Activated CD4-positive, alpha-beta T cell treated with anti-CD3 and anti-CD28 coated beads, Interleukin-2, amount 50 U/mL, for 16 hours (primary cell): ENCODE measurements at places on chromosomes 11 and 22.

DNA sequence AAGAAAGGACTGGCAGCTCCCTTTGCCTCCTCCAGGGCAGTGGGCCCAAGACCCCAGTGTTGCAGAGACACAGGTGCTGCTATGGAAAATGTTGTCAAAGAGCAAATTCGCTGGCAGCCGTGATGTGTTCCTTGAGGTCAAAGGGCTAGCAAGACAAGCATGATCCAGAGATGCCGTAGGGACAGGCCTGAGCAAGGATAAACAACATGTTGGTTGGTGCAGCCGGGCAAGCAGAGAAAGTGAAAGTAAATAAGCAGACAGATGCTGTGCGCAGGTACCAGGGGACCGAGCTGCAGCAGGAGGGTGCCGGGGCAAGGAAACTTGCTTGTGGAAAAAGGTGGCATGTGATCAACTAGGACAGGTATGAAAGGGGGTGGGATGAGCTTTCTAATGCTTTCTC is 125.5 kb upstream of the NECTIN1 start:
- DNase-seq: no peak

GRCh38 chr11:9982796-9983579 is 311.0 kb downstream of the SBF2 start:
- DNase-seq: no peak

- DNase-seq: no peak
These were observed 14.1 kb downstream of the TMPRSS13 start for GRCh38 chr11:117914991-117915618.

DNA sequence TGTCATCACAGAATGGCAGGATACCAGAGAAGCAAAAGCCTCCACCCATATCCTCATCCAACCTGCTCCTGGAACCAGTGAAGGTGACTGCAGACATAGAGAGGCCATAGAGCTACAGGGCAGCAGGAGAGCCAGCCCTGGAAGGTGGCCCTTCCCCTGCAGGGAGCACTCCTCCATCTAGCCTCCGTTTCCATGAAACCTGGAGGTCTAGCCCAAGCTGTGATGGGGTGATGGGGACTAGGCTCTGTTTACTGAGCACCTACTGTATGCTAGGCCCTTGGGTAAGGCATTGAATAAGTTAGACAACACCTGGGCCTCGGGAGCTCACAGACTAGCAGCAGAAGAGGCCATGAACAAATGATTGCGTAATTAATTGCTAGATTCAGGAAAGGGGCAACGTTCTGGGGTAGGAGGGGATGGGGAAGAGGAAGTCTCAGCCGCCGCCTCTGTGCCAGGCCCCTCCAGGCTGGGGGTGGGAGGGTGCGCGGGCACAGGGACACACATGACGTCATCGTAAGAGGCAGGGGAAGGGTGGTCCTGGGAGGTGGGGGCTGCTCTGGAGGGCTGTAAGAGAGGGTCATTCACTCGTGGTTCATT is 784 bp upstream of the SYNGR1 start:
- no peak for DNase-seq

- no peak for DNase-seq
These were observed 115.4 kb downstream of the ZBTB16 start for GRCh38 chr11:114174712-114175495.

- DNase-seq: no peak
These were observed 52.4 kb downstream of the GRIK4 start for GRCh38 chr11:120563703-120564572.

DNA sequence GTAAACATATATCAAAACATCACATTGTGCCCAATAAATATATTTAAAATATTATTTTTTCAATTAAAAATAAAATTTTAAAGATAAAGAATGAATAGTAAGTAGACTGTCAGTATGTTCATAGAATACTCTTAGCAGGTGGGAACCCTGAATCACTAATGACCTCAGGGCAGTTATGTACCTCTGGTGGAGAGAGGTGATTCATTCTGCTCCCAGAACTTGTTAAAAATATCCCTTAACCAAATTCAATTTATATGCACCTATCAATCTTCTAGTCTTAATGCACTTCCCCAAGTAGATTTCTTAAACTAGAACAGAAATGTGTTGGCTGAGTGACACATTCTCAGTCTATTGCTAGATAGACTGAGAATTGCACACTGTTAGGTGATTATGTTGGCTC is 183.9 kb upstream of the SYN3 start:
- DNase-seq: no peak

GRCh38 chr11:118152552-118153471 is at the start of gene SCN4B:
Gene SCN4B (minus strand): TSS chr11:118152823. CDS start chr11:118152673, 150 bp downstream.
- no peak for DNase-seq

GRCh38 chr11:119573858-119574257 is 150.9 kb upstream of the THY1 start:
- DNase-seq: no peak

DNA sequence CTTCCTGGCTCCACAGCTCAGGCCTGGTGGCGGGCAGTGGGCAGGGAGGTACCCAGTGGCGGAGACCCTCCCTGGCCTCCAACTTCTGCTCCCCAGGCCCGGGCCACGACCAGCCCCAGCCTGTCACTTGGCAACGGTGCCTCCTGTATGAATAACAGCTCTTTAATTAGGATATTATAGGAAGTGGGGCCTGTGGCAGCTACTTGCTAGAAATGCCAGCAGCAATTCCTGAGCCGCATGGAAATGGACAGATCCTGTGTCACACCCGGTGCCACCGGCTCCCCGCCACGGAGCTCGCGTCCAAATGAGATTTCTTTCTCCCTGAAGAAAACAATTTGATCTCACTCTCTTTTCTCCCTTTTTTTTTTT is 104.5 kb downstream of the CHST1 start:
- no peak for DNase-seq

DNA sequence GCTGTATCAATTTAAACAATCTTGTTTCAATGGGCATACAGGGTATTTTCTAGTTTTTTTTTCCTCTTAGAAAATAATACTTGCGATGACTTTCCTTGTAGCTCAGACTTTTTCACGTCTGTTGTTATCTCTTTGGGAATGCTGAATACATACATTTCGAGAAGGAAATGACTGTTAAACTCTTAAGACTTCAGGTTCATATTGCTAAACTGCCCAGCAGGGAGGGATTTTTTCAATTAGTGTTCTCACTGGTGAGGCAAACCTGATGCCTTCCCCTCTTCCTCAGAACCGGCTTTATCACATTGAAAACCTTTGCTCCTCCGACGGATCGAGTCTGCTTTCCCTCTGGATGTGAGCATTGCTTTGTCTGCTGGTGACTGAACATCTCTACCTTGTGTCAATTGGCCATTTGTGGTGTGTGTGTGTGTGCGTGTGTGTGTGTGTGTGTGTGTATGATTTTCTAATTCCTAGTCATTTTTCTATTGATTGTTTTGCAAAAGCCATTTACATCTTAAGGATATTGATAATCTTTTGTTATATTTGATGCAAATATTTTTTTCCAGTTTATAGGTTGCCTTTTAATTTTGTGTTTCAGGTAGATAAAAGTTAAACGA is 6.6 kb downstream of the NEAT1 start:
- DNase-seq: peak; percentile 43

- DNase-seq: no peak
These were observed 208.0 kb downstream of the CASP12 start for GRCh38 chr11:104690241-104690640.

DNA sequence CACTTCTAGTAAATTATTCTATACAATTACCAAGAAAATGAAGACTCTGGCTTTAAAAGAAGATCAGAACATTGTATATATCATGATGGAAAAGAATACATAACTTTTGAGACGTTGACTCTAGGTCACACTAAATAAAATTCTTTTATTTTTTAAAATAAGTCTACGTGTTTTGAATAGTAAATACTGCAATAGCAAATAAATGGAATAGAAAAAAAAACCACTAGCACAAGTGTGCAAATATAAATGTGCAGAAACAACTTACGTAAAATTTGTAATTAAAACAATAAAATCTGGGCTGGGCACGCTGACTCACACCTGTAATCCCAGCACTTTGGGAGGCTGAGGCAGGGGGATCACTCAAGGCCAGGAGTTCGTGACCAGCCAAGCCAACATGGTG is 17.9 kb downstream of the SIK3 start:
- no peak for DNase-seq

GRCh38 chr11:9838961-9839360 is 175.1 kb downstream of the SWAP70 start:
- DNase-seq: no peak

- DNase-seq: no peak
These were observed 38.5 kb upstream of the GRK2 start for GRCh38 chr11:67227726-67228125.

DNA sequence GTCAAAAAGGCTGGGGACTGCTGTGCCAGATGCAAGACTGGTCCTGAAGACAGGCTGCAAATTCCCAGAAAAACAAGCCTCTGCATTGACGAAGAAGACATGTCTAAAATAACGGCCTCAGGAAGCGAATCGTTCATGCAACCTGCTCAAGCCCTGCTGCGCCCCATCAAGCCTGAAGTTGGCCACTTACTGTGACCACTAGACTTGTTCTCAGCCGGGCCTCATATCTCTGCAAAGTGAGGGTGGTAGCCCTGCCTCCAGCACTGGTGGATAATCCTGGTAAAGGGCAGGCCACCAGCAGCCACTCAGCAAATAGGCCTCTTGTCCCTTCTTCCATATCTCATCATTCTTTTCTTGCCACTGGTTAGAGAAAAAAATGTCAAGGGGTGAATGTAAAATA is 11.8 kb downstream of the LTO1 start:
- no peak for DNase-seq

- no peak for DNase-seq
These were observed 103.2 kb downstream of the MICAL3 start for GRCh38 chr22:17920992-17921650.

DNA sequence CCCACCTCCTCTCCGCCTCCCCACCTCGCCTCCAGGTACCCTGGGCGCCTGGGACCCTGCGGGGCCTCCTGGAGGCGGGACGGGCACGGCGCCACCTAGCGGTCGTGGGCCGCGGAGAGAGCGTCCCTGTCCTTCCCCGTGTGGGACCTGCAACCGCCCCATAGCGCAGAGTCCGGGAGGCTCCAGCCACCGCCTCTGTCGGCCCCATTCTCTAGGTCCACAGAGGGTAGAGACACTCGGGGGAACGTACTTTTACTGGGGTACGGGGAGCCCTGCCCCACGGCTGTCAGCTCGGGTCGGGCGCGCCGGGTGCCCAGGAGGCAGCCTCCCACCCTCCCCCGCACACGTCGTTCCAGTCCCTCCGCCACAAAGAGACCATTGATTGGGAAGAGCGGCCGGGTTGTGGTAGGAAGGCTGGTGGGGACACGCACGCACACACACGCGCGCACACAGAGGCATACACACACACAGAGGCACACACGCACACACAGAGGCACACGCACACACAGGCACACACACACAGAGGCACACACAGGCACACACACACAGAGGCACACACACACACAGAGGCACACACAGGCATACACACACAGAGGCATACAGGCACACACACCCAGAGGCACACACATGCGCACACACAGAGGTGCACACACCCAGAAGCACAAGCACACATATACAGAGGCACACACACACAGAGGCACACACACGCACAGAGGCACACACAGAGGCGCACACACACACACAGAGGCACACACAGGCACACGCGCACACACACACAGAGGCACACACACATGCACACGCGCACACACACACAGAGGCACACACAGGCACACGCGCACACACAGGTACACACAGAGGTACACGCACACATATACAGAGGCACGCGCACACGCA is 12.6 kb upstream of the NECTIN1 start:
- DNase-seq: peak; percentile 50

DNA sequence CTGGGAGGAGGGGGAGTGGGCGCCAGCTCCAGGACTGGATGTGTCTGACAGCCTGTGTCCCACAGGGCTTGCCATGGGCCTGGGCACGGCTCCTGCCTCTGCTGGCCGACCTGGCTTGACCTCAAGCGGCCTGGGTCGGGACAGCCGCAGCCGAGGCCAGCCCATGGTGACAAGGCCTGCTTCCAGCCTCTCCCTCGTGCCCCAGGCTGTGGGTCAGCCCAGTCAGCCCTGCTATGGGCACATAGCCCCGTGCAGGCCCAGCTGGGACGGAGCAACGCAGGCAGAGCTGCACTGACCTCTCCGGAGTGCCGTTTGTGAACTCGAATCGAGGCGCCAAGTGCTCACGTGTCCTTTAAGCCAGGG is 17.9 kb downstream of the OSBPL5 start:
- no peak for DNase-seq

DNA sequence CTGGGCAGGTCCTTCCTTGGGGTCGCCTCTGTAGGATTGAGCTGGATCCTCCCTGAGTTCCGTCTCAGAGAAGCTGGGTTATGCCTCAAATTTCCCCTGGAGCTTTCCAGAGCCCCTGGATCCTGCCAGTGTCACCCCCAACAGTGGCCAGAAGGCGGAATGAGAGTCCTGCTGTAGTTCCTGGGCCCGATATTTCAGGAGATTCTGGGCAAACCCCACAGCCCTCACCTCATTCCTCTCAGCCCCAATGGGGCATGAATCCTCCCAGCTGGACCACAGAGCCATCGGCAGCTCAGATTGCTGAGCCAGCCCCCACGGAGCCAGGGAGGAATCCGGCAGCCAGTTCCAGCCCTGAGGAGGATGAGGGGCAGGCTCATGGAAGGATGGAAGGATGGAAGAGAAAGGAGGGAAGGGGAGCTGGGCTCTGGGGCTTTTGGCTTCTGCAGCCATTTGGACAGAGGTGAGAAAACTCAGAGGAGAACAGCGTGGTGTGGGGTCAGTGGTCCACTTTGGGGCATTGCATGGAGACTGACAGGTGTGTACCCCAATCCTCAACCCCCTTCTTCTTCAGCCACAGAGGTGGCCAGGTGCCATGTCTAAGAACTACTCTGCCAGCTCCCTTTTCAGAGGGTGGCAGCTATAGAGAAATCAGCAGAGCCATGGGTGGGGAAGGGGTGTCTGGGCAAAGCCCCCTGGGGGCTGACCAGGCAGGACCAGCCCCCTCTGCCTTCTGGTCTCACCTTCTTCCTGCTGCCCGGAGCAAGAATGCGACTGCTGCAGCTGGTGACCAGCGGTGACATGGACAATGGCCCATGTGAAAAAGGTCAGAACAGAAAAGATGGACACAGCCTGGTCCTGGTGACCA is 867.6 kb downstream of the TBC1D22A start:
- no peak for DNase-seq

GRCh38 chr11:63520606-63521170 is 14.8 kb downstream of the LGALS12 start:
- DNase-seq: no peak

GRCh38 chr11:36008584-36008983 is 64.7 kb downstream of the LDLRAD3 start:
- no peak for DNase-seq

GRCh38 chr11:129426776-129427175 is 51.1 kb downstream of the BARX2 start:
- DNase-seq: no peak

DNA sequence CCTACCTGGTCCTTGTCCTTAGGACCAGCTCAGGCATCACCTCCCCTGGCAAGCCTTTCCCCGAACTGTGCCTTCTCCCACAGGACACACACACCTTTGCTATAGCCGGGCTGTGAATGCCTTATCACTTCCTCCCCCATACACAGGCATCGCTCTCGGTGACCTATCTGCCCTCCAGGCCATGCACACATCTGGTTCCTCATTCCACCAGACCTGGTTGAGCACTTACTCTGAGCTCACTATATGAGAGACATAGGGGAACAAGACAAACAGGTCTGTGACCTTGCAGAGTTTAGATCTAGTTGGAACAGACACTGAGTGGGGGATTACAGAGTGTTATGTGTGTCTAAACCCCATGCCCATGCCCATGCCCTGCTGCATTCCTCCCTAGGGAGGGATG is 3.1 kb upstream of the BCR start:
- DNase-seq: no peak

GRCh38 chr11:66728693-66729385 is at the start of gene SPTBN2:
Gene SPTBN2 (minus strand): TSS chr11:66729216. CDS start chr11:66721240, 7,976 bp downstream.
- DNase-seq: no peak

GRCh38 chr22:41367680-41368542 is 13.8 kb upstream of the TEF start:
- DNase-seq: no peak
